Activated gamma-delta T cell (primary cell): ENCODE measurements at places on chromosomes 6 and 20.

DNA sequence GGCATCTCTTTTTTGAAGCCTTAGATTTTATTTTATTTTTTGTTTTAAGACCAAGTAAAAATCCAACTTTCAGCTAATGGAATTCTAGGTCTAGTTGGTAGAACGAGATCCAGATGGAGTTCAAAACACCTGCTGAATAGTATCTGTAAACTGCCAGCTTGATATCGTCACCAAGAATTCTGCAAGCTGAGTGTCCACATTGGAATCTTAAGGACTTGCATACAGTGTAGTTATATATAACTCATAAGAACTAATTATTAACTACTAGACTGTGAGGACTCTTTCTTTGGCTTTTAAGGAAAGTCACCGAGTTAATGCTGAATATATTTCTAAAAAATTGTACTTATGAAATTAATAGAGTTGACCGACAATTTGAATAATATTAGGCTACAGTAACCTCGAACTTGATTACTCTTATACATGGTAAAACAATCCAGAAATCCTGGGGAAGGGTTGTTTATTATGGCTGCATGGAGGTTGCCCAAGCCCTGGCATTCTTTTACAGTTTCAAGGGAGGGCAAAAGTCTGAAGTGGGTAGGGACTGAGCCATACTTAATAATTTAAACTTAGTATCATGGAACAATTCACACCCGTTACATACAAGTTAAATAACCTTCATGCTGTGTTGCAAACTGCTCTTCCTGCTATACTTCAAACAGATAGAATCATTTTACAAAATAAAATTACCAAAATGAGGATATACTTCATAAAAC, 553.9 kb downstream of the PTPRT start:
- DNase-seq, result no peak

DNA sequence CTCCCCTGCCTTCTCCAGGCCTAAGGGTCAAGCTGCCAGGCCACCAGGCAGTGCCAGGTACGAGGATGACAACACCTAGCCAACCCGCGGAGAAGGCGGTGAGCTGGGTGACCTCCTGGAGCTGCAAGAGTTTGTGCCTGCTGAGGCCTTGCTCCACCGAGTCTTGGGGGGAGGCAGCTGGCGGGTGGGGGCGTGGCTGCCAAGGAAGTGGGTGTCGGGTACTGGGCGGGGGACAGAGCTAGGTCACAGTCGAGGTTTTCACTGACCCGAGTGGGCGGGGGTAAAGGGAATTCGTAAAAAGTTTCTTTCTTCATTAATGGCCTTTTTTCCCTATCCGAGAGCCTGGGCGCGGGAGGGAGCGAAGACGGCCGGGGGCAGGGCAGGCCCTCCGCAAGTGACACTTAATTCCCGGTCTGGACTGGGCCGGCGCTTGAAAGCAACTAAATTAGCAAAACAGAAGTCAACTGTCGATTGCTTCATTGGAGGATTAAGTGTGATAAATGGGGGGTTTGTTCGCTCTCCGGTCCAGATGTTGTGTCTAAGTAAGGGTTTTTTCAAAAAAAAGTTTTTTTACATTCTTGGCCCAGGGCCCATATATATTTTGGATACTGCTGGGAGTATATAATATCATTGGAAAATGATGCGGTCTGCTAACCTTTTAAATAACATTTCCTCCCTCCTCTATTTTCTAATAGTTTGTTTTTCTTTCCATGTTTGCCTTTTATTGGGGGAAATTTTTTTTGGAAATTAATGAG, 43.1 kb upstream of the FOXP4 start:
- no peak for DNase-seq

DNA sequence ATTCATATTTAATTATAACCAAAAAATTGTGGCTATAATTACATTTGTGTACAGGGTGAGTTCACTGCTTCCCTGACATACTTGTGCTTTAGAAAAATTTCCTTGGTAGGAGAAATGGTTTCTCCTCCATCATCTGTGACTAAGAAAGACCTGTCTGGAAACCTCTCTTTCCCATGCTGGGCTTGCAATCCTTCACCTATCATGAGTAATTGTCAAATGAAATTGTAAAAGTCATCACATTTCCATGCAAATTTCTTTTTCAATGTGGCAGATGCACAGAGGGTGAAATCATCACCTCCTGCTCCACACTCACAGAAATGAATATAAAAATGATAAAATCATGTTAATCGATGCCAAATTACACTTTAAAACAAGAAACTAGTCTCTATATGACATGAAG, 1.5 kb upstream of the SIRPB1 start:
- no peak for DNase-seq

- no peak for DNase-seq
Observed at GRCh38 chr20:51484141-51484815, 58.2 kb downstream of the NFATC2 start.

DNA sequence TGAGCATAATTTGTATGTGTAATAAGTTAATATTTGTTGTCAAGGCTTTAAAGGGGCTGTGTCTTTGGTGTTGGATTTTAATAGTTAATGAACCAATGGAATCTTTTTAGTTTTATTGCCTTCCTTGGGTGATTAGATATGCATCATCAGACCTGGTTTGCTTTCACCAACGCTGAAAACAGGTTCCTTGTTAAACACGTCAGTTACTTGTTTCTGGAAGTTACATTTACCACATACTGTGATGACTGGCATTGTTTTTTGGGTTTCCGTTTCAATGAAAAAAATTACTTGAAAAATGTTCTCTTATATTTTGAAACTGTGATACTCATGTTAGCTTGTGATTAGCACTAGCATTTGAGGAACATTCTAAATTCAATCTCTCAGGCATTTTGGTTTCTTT, 58.6 kb upstream of the RNF144B start:
- DNase-seq, result no peak

DNA sequence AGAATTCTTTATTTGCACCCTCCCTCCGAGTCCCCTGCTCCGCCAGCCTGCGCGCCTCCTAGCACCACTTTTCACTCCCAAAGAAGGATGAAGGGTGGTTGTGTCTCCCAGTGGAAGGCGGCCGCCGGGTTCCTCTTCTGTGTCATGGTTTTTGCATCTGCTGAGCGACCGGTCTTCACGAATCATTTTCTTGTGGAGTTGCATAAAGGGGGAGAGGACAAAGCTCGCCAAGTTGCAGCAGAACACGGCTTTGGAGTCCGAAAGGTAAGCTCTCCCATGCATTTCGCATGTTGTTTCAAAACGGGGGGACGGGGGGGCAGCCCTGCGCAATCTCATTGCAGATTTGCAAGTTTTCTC, 357 bp downstream of the PCSK2 start:
- no peak for DNase-seq

DNA sequence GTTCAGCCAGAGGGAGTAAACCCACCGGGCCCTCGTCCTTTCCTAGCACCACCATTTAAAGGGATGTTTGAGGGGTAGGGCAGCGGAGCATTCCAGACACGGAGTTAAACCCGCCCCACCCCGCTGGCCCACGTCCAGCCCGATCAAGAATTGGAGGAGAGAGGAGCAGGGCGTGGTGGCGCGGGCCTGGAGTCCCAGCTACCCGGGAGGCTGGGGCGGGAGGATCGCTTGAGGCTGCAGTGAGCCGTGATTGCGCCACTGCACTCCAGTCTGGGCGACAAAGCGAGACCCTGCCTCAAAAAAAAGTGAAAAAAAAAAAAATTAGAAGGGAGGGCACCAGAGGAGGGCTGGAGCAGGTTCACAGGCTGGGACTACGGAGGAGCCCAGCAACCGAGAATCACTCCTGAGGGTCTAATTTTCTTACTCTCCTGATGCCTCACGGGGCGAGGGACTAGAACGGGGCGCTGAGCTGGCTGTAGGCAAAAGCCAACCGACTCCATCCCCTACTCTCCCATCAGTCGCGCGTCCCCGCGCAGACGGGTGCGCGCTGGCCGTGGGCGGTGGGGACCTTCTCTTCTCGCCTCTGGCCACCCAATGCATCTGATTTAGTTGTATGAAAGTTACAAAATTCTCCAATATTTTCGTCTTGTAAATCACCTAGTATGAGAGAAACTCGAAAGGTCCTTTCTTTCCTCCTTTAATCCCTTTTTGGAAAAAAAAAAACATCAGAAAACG, 6.1 kb upstream of the HSPA1B start:
- no peak for DNase-seq

DNA sequence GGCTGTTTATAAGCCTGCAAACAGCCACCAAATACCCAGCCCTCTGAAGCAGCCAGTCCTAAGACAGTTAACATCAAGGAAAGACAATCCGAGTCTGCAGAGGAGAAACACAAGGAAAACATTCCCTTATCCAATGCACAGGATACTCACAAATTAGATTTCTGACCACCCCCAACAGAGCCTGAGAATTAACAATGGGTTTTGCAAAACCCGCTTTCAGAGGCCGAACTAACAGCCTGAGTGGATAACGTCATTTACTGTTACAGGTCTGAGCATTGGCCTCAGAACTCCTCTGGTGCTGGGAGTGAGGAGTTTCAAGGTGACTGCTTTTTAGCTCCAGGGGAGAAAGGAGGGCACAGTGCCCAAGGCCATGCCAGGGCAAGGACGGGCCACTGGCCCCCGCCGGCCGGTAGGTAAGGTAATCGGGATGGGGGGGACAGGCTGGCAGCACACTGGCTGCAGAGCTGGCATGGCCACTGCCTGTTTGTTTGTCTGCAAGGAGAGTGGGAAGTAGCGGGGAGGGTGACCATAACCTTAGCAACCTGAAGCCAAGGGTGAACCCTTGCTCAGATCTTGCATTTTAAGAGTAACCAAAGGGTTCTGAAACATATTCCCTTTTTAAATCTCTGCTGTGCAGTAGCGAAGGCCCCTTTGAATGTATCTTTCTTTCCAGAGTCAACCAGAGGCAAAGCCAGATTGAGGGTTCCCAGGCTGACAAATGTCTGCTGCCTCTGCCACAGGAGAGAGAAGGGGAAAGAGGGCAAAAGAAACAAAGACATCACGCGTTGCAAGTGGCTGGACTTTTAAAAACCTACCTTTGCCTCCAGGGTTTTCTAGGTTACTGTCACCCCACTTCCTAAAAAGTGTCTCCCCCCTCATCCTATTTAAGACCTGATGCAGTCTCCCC, 3.9 kb downstream of the ZMYND8 start:
- no peak for DNase-seq

- DNase-seq, result no peak
Observed at GRCh38 chr20:16399801-16400200, 173.4 kb downstream of the KIF16B start.

- DNase-seq, result no peak
Observed at GRCh38 chr6:14944593-14944992, 301.3 kb upstream of the JARID2 start.

DNA sequence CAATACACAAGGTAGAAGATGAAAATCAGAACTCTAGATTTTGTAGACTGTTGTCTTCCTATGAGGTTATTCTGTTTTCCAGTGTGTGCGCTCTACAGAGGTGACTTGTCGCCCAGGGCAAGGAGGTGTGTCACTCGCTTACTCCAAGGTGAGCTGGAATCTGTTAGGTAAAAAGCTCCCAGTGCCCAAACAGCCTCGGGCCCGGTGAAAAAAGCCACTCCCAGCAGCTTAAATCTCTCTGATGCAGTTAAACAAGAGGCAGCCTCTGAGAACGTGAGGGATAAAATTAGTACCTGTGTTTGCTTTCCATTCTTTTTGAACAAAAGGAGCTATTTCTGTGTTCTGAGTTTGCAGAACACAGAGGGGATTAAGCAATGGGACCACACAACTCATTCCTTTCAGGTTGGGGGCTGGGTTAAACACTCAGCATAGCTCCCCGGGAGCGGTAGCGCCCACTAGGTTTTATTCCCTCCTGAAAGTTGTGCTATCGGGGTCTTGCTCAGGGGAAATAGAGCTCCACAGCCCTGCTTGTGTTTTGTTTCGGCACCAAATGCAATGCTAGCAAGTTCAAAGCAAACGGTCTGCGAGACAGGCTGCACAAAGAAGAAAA, 181.2 kb downstream of the FOXA2 start:
- DNase-seq, result no peak

GRCh38 chr6:122484760-122485159, 13.2 kb upstream of the SERINC1 start:
- DNase-seq, result no peak

DNA sequence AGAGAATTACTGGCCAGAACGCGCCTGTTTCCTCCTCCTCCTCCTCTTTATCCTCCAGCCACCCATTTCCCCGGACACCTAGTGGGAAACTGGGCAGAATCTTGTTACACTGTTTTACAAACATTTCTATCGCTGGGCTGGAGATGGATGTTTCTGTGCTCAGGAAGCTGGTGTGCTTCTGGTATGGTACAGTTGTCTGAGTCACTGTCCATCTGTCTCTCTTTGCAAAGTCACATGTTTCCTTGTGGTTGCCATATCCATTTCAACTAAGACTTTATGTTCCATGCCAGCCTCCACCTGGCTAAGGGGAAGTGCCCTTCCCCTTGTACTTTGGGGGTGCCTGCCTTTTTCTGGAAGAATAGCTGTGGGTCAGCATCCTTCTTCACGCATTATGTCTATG, 52.9 kb upstream of the SLC22A16 start:
- DNase-seq, result no peak

GRCh38 chr6:38310061-38310460, 329.7 kb downstream of the BTBD9 start:
- no peak for DNase-seq

GRCh38 chr20:51309128-51309527, 233.4 kb downstream of the NFATC2 start:
- DNase-seq, result no peak

GRCh38 chr20:63124092-63124781, 91.7 kb downstream of the YTHDF1 start:
- DNase-seq, result no peak

DNA sequence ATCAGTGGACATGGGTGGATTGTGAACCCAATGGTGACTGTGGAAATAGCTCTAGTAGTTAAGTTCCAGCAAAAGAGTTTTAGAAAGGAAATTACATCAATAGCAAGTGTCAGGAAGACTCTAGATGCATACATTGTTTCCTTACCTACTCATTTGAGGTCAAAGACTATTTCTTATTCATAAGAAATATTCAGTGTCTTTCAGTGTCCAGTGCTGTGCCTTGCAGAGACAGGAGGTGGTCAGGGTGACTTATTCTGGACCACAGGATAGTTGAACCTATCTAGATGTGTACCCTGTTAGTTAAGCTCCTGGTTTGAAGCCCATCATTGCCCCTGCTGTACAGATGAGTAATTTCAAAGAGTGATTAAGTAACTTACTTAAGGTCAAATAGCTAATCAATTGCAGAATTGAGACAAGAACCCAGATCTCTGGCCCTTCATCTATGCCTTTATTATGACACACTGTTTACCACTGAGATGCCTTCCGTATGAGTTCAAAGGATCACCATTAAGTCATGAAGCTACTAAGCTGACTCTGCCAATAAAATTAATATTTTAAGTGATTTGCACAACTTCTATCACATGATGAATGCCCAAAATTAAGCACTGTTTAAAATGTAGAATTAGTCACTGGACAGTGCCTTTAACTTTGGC, 136.1 kb downstream of the PDSS2 start:
- DNase-seq, result no peak

GRCh38 chr6:41730531-41731436, 4.6 kb downstream of the TFEB start:
- DNase-seq, result no peak

DNA sequence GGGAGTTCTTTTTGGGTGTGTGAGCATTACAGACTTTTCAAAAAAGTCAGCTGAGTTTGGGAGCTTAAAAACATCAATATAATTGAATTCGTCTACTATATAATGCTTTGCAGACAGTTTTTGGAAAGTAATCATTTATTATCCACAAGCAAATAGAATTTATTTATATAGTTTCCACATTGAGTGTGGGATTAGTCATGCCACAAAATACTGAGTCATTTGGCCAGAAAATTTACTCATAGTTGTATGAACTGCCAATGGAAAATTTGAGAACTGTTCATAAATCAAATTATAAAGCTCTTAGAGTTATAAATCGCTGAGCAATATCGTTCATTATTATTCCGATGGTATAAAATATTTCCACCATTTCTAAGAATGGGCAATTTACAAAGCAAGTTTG, 5.0 kb downstream of the BEND6 start:
- no peak for DNase-seq

- DNase-seq, result no peak
Observed at GRCh38 chr6:168909288-168909687, 344.4 kb downstream of the THBS2 start.
